ENCODE measurements at places on chromosomes 3 and 15. TPM values are rescaled to one million over a fixed set of nuclear protein-coding genes. Genes with fewer than 3 reads are reported as not detected.

The CASR gene
- not detected for total RNA-seq

The ATP2B2 gene
- total RNA-seq = not detected

The C3orf20 gene
- not detected for total RNA-seq

The MOBP gene
- not detected for total RNA-seq

The SMCO1 gene
- not detected for total RNA-seq

The SGO1 gene
- total RNA-seq = 22.5 TPM

The PLA2G4E gene
- total RNA-seq = not detected

The TRIM71 gene
- under 0.01 TPM for total RNA-seq

The PRR23E gene
- not detected for total RNA-seq

- no peak for DNase-seq
Measured at GRCh38 chr3:164486150-164486549, 592.1 kb downstream of the SI start.

DNA sequence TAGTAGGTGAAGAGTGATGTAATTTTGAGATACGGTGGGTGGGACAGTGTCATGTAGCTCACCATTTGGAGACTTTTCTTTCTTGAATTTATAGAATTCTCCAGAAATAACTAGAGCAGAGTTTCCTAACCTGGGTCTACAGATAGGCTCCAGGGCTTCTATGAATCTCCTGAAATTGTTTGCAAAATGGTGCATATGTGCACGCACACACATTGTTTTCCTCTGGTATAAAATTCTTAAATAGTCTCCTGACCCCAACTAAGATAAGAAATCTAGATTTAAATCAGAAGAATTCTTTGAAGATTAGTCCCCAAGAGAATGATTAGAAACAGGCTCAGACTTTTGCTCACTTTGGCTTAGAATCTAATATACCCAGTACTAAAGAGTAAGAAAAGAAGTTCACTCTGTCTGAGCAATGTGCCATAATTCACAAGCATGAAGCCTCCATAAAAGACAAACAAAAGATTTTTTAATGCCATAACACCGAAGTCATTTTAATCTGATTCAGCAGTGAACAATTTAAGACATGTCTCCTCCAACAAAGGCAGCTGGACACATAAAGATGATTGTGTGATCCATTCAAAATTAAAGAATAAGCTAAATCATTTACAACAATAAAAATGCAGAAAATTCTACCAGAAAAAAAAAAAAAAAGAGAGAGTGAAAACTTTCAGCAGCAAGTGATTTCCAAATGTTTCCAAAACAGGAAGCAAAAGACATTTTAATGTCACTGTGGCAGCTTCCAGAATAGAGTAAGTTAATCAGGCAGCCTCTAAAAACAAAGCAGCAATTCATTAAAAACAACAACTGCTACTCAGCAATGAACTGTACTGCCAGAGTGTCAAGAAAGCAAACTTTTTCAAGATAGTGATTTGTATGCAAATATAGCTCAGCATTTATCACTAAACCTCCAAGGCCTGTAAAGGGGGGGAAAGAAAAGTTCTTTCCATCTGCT, 975.5 kb upstream of the CFAP20DC start:
- DNase-seq = no peak

GRCh38 chr3:137249311-137249940, 291.6 kb downstream of the IL20RB start:
- DNase-seq = no peak

DNA sequence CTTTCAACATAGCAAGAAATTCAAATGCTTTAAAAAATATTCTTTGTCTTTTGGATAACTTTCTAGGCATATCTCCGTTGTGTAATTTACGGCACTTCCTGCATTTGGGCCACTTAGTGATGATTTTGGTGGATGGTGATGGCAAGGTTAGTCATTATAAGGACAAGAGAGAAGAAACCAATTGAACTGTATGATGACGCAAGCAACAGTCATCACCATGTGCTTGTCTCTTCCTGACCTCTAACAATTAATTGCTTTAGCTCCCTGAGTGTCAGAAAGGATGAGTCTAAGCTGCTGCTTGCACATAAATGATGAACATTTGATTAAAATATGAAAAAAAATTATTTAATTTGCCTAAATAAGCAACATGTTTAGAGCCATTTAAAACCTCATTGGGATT, 11.3 kb upstream of the P2RY12 start:
- DNase-seq = peak; percentile 16

DNA sequence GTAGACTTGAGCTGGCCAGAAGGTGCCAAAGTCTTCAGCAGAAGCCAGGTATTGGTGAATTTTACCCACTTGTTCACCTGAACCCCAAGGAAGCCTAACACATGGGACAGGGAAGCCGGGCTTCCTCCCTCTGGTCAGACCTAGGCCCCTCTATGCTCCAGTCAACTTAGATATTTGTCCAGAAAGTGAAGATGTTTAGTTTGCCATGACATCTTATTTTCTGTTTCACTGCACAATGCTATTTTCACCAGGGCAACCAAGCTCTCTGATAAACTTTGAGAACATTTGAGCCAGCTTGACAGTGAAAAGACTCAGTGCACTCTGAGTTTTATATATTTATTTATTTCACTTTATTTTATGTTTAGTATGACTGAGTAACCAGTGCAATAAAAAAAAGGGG, 71.0 kb downstream of the SOX14 start:
- no peak for DNase-seq

- DNase-seq = no peak
Measured at GRCh38 chr3:152222327-152222726, 46.4 kb upstream of the MBNL1 start.

- no peak for DNase-seq
Measured at GRCh38 chr15:31489801-31490646, 163.4 kb downstream of the KLF13 start.

GRCh38 chr3:170976190-170976519, 50.4 kb downstream of the SLC2A2 start:
- DNase-seq = no peak

GRCh38 chr3:10395671-10396070, 74.8 kb upstream of the SEC13 start:
- no peak for DNase-seq

DNA sequence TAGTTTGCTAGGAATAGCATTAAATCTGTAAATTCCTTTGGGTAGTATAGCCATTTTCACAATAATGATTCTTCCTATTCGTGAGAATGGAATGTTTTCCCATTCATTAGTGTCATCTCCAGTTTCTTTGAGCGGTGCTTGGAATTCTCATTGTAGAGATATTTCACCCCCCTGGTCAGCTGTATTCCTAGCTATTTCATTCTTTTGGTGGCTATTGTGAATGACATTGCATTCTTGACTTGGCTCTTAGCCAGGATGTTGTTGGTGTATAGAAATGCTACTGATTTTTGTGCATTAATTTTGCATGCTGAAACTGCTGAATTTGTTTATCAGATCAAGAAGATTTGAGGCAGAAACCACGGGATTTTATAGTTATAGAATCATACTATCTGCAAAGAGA, 690.5 kb upstream of the ALCAM start:
- peak; percentile 2 for DNase-seq

- no peak for DNase-seq
Measured at GRCh38 chr15:65884511-65884910, 15.2 kb downstream of the RAB11A start.

GRCh38 chr15:34799149-34800101, 4.1 kb upstream of the ACTC1 start:
- DNase-seq = no peak

- DNase-seq = peak; percentile 32
Measured at GRCh38 chr15:31801152-31801551, 229.2 kb upstream of the CHRNA7 start.

DNA sequence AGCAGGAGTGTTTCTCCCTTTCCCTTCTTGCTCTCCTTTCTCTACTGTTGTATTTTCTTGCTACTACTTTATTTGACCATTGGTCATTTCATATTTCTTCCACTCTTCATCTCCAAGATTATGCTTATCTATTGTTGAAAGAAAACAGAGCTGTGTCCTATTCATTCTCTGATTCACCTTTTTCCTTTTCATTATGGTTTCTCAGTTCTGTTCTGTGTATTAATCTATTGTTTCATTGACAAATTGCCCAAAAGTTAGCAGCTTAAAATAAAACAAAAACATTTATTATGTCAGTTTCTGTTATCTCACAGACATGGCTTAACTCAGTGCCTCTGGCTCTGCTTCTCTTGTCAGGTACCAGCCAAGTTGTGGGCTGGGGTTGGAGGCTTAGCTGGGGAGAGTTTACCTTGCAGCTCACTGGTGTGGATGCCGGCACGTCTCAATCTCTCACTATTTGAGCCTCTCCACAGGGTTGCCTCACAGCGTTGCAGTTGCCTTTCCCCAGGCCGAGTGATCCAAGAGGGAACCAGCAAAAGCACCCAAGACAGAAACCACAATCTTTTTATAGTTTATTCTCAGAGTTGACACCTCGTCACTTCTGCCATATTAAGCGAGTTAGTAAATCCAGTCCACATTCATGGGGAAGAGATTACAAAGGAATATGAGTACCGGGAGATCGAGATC, 36.9 kb upstream of the FILIP1L start:
- DNase-seq = no peak

- DNase-seq = no peak
Measured at GRCh38 chr15:71215126-71215894, 100.0 kb downstream of the THSD4 start.

GRCh38 chr15:65777843-65778242, 14.2 kb downstream of the DENND4A start:
- no peak for DNase-seq

GRCh38 chr15:60683156-60683555, 204.2 kb upstream of the ICE2 start:
- no peak for DNase-seq

GRCh38 chr3:142498397-142499180, 50.8 kb upstream of the XRN1 start:
- no peak for DNase-seq

- DNase-seq = no peak
Measured at GRCh38 chr3:191019855-191020254, 157.4 kb upstream of the GMNC start.

GRCh38 chr3:195093731-195094130, 177.2 kb downstream of the XXYLT1 start:
- no peak for DNase-seq

GRCh38 chr3:114847564-114847963, 299.5 kb downstream of the ZBTB20 start:
- no peak for DNase-seq

GRCh38 chr3:195154111-195154791, 116.7 kb downstream of the XXYLT1 start:
- no peak for DNase-seq

DNA sequence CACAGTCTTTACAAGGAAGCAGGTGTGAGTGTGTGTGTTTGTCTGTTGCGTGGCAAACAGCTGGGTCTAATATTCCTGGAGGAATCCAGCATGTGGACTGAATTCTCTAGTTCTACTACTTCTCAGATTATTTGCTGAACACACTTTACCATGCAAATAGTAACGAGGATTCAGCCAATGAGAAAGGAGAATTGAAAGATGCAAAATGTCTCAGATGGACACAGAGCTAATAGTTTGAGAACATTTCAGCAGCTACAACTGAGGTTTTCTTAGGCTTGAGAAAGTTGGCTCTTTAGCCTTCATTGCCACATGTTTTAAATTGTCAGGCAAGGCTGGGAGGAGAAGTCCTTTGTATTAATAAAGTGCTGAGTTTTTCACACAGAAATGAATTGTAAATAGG, 568.0 kb upstream of the MDFIC2 start:
- DNase-seq = no peak

GRCh38 chr3:187450431-187451190, 82.4 kb downstream of the RTP4 start:
- DNase-seq = no peak

DNA sequence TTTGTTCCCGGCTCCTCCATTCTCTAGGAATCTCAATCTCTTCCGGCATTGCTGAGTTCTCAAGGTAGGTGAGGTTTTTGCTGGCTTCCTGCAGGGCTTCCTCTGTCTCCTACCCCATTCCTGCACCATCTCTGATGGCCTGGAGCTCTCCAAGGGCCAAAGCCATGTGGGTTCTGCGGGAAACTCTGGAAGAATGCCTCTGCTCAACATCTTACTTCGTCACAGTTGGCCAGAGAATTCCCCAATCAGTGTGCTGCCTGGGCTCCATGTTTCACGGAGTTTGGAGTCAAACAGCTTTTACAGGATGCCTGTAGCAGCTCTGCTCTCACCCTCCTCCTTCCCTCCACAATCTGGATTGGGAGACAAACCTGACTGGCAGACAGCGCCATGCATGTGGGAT, 253.9 kb upstream of the HES1 start:
- DNase-seq = no peak

- DNase-seq = no peak
Measured at GRCh38 chr3:108036401-108036800, 54.4 kb downstream of the CD47 start.

DNA sequence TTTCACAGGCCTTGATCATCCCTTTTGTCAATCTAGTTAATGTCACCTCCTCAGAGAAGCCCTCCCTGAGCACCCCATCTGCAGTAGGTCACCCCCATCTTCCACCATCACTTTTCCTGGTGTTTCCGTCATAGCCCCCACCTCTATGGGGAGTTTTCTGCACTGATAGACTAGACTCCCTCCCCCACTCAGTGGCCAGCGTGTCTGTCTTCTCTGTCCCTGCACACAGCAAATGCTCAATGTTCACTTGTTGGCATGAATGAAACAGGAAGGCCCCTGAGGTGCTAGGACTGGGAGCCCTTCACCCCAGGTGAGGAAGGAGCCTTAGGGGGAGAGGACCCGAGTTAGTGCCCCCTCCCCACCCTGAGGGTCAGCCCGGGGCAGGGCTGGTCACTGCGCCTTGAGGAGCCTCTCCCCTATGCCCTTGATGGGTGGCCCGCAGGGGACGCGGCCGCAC, 15.8 kb upstream of the FANCD2 start:
- no peak for DNase-seq

GRCh38 chr3:135155228-135155627, 360.2 kb downstream of the EPHB1 start:
- no peak for DNase-seq

GRCh38 chr3:51441282-51442030, 50.4 kb downstream of the RBM15B start:
- no peak for DNase-seq

DNA sequence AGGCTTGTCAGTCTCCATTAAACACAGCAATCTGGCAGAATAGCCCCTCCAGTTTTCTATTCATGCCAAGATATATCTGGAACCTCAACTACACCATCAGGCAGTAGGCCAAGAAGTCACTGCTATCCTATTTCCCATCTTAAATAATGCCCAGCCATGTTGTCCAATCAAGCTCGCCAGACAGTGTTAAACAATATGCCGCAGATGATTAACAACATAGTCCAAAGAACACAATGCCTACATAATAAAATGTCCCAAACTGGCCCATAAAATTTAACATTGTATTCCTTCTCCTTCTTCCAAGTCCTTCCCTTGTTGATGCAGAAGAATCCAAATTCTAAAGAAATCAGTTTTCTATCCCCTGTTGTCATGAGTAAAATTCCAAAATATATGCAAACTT, 427.4 kb upstream of the PPP2R3A start:
- DNase-seq = no peak

GRCh38 chr15:29590701-29591100, 231.6 kb downstream of the TJP1 start:
- DNase-seq = no peak

GRCh38 chr3:194732617-194733016, 46.9 kb downstream of the FAM43A start:
- no peak for DNase-seq

GRCh38 chr15:26729030-26729429, 43.8 kb downstream of the GABRB3 start:
- no peak for DNase-seq

Measured in SJSA1 (cell line).